H7 (cell line): ENCODE measurements at places on chromosomes 4 and X.

GRCh38 chrX:14817571-14817970 lies 55.3 kb downstream of the FANCB start:
- DNase-seq = no peak

DNA sequence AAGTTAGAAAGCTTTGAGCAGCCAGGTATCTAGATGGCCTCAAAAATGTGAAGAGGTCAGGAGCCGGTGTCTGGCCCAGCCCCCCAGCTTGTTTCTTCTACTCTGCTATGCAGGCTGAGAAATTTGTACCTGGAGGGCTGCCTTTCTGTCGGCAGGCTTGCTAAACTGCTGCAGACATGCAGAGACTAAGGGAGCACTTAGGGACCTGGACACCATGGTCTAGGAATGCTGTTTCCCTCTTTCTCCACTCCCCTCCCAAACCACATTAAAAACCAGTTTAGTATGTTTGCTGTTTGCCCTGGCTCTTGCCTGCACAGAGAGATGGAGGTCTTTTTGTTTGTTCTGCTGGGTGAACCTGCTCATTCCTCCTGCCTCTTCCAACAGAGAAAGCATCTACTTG lies 157.1 kb upstream of the DGKK start:
- DNase-seq = no peak

- no peak for DNase-seq
Measured at GRCh38 chr4:169243825-169244609, 26.7 kb downstream of the SH3RF1 start.

DNA sequence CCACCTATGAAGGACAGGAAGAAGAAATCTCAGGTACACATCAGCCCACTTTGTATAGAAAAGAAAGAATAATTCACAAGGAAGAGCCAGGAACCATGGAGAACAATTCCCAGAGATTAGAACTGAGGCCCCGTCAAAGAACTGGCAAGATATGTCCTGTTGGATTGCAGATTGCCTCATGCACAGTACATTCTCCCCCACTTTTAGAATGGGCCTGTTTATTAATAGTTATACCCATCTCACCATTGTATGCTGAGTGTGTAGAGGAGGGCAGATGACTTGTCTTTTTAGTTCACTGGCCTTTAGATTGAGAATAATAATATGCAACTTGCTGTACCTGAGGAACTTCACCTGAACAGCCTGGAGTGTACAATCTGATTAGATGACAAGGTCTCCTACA lies 315.6 kb upstream of the HAND2 start:
- DNase-seq = no peak

DNA sequence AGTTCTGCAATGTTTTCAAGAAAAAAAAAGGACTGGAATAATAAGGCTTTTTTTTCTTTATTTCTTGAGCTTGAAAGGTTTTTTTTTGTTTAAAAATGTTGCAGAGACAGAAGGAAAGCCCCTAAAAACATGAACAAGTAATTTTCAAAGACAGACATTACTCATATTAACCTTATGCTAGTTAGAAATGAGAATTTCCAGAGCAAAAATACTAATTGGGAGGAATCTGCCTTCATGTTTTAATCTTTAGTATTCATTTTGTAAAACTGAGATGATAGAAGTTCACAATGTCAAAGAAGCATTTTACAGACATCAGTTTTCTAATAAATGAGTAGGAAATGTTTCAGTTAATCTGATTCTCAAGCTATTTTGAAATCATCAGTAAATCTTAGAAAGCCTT lies 1805.3 kb downstream of the PCDH7 start:
- no peak for DNase-seq

GRCh38 chrX:49754233-49754857 lies 58.6 kb upstream of the PAGE1 start:
- peak; percentile 12 for DNase-seq

DNA sequence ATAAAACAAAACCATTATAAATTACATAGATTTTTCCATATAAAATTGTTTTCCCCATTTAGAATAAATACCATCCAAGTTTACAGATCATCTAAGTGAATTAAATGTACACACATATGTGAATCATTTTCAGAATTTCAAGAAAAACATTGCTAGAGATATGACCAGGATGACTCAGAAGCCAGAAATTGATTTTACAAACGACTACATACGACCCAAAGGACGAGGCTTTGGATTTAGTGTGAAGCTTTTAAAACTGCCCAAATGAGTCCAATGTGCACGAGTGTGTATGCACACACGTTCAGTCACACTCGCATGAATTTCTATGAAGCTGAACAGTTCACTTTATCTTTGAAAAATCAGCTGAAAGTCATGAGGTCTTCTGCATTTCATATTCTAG lies 37.9 kb downstream of the MFAP3L start:
- no peak for DNase-seq

DNA sequence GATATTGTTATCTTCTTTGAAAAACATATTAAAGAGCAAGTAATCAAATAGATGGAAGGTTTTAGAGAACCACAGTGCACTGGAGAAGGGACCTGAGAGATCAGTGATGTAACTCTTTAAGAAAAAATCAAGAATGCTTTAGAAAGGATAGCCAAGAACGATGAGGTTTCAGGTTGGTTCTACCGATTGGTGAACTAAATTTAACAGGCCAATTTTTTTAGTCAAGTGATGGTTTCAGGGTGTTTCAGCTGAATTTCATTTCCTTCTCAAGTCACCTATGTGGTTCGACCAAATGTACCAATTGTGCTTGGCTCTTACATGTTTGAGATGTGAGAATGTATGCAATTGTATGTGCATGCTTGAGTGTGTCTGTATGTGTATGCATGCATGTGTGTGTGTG lies 26.5 kb downstream of the HS3ST1 start:
- DNase-seq = no peak

- no peak for DNase-seq
Measured at GRCh38 chr4:4837316-4837715, 22.1 kb upstream of the MSX1 start.

DNA sequence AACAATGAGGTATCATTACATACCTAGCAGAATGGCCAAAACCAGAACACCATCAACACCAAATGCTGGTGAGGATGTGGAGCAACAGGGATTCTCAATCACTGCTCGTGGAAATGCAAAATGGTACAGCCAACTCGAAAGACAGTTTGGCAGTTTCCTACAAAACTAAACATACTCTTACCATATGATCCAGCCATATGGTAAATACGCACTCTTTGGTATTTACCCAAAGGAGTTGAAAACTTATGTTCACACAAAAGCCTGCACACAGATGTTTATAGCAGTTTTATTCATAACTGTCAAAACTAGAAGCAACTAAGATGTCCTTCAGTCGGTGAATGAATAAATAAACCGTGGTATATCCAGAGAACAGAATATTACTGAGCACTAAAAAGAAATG lies 7.8 kb downstream of the CASP3 start:
- no peak for DNase-seq

DNA sequence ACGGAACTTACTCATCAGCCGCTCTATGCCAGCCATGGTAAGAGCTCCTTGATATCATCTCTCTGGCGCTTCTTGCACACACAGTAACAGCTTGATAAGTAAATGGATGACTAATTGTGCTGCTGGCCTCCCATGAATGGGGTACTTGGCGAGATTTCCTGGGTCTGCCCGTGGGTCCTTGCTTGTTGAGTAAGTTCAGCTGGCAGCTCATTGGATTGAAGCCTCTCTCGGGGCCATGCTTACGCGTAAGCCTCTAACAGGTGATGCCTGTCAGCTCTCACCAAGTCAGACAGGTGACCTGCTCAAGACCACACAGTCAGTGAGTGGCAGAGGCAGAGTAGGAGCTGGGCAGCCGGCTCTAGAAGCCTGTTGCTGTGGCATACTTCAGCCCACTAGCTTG lies 7.7 kb downstream of the NSG1 start:
- no peak for DNase-seq

- no peak for DNase-seq
Measured at GRCh38 chr4:63937961-63938360, 471.3 kb downstream of the TECRL start.

DNA sequence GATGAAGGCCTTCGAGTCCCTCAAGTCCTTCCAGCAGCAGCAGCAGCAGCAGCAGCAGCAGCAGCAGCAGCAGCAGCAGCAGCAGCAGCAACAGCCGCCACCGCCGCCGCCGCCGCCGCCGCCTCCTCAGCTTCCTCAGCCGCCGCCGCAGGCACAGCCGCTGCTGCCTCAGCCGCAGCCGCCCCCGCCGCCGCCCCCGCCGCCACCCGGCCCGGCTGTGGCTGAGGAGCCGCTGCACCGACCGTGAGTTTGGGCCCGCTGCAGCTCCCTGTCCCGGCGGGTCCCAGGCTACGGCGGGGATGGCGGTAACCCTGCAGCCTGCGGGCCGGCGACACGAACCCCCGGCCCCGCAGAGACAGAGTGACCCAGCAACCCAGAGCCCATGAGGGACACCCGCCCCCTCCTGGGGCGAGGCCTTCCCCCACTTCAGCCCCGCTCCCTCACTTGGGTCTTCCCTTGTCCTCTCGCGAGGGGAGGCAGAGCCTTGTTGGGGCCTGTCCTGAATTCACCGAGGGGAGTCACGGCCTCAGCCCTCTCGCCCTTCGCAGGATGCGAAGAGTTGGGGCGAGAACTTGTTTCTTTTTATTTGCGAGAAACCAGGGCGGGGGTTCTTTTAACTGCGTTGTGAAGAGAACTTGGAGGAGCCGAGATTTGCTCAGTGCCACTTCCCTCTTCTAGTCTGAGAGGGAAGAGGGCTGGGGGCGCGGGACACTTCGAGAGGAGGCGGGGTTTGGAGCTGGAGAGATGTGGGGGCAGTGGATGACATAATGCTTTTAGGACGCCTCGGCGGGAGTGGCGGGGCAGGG lies 568 bp downstream of the HTT start:
- DNase-seq = peak; percentile 90

GRCh38 chrX:148928811-148929210 lies 428.4 kb downstream of the AFF2 start:
- DNase-seq = no peak

- no peak for DNase-seq
Measured at GRCh38 chr4:96708766-96709165, 868.9 kb downstream of the PDHA2 start.

- peak; percentile 70 for DNase-seq
Measured at GRCh38 chr4:54100595-54101189, 729 bp downstream of the GSX2 start.

DNA sequence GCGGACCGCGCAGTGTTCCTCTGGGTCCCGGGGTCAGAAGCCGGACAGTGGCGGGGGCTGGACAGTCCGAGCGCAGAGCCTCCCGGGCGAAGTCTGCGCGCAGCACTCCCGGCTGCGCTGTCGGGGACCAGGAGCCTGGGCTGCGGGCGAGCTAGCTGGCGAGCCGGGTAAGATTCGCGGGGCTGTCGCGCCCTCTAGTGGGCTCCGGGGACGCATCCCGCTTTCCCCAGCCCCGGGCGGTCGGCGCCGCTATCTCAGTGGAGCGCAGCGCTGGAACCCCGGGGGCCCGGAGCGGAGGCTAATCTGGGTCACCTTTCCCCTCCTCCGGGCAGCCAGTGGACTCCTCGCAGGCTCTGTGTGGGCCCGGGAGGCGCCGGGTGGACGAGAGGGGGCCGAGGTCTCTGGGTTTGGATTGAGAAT lies 4.2 kb downstream of the PDGFRA start:
- DNase-seq = peak; percentile 95

DNA sequence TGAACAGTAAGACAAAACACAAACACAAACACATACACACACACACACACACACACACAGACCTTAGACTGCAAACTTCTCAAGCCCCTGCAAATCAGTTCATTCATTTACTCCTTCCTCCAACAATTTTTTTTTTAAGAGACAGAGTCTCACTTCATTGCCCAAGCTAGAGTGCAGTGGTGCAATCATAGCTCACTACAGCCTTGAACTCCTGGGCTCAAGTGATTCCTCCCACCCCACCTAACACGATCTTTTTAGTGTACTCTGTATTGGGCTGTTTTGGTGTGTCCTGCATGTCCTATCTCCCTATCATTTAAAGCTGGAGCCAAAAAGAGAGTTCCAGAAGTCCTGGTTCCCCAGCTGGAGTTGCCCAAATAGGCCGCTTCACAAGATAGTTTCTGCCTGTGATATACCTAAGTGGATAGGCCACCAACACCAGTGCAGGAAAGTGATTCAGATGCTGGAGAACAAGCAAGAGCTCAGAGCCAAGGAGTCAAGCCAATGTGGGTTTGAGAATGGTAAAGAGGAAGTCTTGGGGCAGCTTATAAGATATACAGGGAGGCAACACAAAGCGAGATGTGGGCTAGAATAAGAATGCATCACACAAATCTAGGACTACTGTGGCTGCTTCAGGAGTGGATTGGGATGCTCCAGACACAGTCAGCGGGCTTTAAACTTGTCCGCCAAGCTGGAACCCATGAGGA lies 85.4 kb upstream of the RAPGEF2 start:
- no peak for DNase-seq

DNA sequence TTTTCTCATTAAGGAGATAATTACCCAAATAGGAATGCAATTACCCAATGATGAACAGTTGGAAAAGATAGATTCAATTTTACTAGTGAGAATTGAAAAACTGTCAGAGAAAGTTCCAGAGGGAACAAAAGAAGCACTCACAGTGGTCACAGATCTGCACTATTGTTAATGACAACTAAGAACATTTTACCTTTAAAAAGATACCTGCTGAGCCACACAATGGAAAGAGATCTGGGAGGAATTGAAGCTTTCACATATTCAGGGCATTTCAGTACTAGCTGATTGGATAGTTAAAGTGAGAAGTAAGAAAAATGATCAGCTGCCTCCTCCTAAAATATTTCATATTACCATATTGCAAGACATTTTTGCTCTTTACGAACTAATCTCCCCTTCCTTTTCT lies 1822.2 kb downstream of the STIM2 start:
- DNase-seq = peak; percentile 3

DNA sequence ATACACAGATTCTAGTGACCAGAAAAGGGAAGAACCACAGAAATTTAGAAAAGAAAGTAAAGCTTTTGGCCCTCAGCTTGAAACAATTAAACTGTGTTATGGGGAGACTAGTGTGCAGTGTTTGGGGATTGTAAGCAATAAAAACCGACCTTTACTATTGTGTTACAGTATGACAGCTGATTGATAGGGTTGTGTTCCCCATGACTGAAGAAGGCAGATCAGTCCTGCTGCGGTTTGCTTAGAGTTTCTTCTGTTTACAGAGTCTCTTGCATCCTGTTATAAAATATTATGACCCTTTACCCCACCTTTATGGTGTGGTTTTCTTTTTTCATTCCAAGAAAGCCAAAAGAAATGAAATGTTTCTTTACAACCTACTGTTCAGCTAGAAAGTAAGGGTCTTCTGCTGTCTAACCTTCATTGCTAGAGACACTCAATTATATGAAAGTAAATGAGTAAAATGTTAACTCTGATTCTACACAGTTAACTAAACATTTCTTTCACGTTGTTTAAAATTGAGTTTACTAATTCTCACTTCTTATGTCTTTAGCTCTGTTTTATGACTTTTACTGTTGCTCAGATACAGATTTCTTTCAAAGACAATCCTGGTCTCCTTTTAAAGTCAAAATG lies 18.1 kb downstream of the CHIC1 start:
- no peak for DNase-seq

- no peak for DNase-seq
Measured at GRCh38 chr4:22435652-22436051, 80.2 kb downstream of the ADGRA3 start.

- DNase-seq = no peak
Measured at GRCh38 chr4:158015241-158015640, 157.6 kb downstream of the GASK1B start.
